Foreskin keratinocyte (primary cell): ENCODE measurements at places on chromosomes 2 and 18. TPM values are rescaled to one million over a fixed set of nuclear protein-coding genes. Genes with fewer than 3 reads are reported as not detected.

DNA sequence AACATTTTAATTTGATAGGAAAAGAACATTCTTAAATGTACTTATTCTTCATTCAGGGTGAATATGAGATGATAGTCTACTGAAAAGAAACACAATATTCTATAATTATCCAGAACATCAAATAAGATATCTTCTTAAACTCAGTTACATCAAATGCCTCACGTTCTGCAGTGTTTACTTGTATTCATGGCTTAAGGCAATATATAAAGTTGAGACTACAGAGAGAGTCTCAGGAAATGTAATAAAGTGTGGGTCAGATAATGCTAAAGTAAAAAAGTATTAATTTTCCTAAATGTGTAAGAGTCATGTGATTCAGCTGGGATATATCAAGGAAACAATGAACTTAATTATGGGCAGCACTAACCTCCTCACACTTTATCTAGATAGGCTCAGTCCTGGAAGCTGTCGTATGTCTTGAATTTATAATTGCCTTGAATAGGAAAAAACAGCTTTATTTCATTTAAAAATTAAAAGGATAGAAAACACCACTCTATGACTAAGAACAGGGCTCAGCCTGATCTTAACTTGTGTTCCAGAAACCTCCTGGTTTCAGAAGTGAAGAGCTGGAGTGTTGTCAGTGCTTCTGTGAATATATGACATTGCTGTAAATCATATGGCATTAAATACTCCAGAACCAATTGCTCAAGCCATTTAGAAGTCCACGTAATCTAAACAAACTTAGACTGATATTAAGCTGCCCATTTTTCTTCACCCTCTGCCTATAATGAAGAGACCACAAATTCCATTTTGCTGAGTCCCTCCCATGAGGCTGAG, 240.2 kb downstream of the FSIP2 start:
- peak; percentile 74 for DNase-seq

GRCh38 chr2:199261239-199261638, 196.5 kb downstream of the SATB2 start:
- peak; percentile 19 for DNase-seq

DNA sequence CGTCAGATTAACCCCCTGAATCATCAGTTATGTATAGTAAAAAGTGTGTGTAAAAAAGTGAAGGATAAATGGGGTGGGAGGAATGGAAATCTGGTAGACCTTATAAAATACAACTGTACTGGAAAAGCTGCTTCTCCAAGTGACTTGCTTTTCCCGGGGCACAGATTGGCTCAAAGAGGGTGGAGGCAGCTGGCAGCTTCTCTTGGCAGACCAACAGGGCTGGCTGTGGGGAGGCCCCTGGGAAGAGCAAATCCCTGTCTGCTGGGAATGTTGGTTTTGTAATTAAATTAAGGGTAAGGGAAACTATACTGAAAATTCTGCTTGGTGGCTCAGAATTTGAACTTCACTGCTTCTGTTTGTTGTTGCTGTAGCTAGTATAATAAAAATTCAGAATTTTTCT, 154.2 kb upstream of the DLX2 start:
- no peak for DNase-seq

GRCh38 chr2:239177325-239177724, 223.5 kb downstream of the HDAC4 start:
- no peak for DNase-seq

GRCh38 chr2:1162768-1163584, 212.3 kb downstream of the SNTG2 start:
- no peak for DNase-seq

- no peak for DNase-seq
Observed at GRCh38 chr2:144146076-144146475, 373.8 kb downstream of the ZEB2 start.

DNA sequence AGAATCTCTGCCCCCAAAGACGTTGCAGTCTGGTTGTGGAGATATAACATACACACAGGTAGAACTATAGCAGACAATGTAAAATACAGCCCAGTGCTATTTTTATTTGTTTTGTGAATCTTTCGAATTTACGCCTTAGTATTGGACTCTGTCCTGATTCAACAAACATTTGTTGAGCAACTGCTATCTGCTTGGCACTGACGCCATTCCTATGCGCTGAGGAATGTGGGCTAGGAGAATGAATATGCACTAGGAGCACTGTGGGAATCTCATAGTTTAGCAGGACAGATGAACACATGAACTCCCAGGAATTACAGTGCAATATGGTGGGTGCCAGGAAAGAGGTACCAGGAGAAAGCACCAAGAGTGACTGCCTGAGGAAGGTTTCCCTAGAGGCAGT, 181.7 kb upstream of the SIX3 start:
- DNase-seq: no peak

- peak; percentile 39 for DNase-seq
Observed at GRCh38 chr2:220077488-220077887, 450.1 kb downstream of the SLC4A3 start.

DNA sequence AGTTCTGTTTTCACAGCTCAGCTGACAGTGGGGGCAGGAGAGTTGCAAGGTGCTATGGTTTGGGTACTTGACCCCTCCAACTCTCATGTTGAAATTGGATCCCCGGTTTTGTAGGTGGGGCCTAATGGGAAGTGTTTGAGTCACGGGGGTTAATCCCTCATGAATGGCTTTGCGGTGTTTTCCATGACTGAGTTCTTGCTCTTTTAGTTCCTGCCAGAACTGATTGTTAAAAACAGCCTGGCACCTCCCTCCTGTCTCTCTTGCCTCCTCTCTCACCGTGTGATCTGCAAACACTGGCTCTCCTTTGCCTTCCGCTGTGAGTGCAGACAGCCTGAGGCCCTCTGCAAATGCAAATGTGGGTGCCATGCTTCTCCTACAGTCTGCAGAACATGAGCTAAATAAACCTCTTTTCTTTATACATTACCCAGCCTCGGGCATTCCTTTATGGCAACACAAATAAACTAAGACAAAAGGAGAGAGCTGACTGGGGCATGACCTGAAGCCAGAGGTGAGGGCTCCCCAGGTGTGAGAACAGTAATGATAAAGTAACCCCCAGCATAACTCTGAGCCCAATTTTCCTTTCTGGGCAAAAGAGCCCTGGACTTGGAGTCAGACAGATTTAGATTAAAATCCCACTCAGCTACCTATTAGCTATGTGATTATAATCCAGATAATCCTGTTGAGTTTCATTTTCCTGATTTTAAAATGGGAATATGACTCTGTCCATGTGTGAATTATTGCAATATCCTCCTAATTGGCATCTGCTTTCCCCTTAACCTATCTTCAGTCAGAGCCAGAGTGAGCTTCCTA, 64.9 kb upstream of the CAPN13 start:
- peak; percentile 80 for DNase-seq

GRCh38 chr2:198188982-198189381, 384.6 kb downstream of the PLCL1 start:
- DNase-seq: no peak

GRCh38 chr2:84527137-84528129, 11.1 kb downstream of the DNAH6 start:
- no peak for DNase-seq

DNA sequence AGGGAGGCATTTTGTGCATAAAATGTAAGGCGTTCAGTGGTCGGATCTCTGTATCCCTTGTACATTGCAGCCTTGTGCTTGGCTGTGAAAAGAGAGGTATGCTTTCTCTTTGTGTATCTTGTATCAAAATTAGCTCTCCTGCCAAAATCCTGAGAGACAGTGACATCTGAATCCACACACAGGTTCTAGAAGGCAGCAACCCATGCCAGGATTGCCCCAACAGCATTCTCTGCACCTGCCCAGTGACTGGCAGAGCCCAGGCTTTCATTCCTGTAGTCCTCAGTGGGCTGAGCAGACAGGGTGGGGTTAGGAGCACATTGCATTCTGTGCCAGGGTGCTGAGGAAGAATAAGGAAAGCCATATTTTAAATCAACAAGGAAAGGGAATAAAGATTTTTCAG, 740.3 kb upstream of the RAB6C start:
- DNase-seq: no peak

- no peak for DNase-seq
Observed at GRCh38 chr2:170214309-170214948, 36.5 kb downstream of the MYO3B start.

- no peak for DNase-seq
Observed at GRCh38 chr18:23689616-23690504, 607 bp downstream of the LAMA3 start.

GRCh38 chr2:1070601-1071000, 120.0 kb downstream of the SNTG2 start:
- no peak for DNase-seq

- DNase-seq: peak; percentile 10
Observed at GRCh38 chr2:173969886-173970285, 4.7 kb upstream of the SP3 start.

DNA sequence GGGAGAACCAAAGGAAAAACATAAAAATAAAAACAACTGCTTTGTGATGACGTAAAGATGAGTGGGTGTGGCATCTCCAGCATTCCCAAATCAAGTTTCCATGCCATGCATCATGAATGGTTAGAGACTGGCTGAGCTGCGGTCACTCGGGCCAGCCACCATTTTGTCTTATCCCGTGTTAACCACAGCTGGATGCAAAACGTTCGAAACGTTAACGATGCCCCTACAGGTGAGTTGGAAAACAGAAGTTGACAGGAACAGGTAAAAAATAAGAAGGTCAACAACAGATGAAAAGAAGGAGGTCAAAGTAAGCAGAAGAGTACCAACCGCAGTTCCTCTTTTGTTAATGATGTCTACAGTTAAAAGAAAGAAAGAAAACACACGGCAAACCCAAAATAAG, 411.1 kb downstream of the NRXN1 start:
- no peak for DNase-seq

DNA sequence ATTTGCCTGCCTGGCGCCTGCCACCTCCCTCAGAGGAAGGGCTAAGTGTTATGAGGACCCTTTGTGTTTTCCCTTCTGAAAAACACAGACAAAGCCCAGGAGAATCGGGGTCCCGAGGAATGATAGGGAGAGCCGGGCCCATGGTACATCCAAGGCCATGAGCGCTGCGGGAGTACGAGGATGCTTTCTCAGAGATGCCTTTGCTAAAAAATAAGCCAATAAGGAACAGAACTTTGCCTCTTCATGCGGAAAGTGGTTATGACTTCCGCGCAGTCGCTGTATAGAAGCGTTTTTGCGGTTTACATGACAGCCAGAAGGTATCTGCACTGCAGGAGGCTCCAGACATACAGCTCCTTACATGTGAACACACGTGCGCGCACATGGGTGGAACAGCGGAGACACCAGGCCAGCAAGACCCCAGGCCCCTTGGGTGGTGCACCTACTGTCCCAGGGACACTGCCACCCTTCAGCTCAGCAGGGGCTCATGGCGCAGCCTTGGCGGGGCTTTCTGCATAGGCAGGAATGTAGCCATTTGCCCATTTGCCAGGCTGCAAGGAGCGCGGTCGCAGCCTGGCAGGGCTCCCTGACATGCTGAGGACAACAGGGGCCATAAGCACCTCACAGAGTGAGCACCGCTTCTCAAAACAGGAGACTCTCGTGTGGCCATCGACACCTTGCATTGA, 252.4 kb upstream of the SALL3 start:
- no peak for DNase-seq

GRCh38 chr2:6496376-6496775, 369.3 kb downstream of the CMPK2 start:
- no peak for DNase-seq

GRCh38 chr2:73925853-73926492, 707 bp upstream of the DGUOK start:
- DNase-seq: peak; percentile 90

DNA sequence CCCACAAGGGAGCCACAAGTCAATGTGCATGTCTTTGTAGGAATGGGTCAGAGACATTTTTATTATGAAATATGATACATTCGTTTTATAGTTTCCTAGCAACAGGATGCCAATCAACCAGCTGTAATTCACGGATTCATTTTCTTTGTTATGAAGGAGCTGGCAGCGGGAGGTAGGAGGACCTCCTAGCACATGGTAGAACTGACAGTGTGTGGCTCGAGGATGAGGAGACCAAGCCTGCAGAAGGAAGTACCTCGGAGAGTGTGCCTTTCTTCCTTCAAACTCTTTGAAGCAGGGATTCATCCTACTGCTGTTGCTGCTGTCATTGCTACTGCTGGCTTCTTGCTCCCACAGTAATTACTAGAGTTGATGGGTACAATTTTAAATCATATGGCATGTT, 504.8 kb upstream of the KLHL29 start:
- DNase-seq: no peak

DNA sequence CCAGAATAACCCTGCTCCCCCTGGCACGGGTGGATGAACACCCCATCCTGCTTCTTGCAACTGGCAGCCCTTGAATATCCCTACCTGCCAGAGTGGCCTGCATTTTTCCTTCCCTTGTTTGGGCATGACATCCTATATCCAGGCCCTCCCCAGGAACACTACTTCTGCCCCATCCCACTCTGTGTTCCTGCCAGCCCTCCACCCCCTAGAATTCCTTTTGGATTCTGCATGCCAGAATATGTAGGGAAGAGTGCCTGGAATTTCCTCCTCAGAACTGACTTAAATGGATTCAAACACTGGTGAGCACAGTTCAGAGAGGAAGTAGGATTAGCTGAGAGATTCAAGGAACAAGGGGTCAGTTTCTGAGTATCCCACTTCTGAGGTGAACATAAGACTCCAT, 123.5 kb upstream of the PELI1 start:
- DNase-seq: no peak

CHRNA1 gene
- polyA plus RNA-seq: not detected in 2 replicates

FBXO41 gene
- 2.6 and 2.7 TPM in 2 replicates for polyA plus RNA-seq

MEX3C gene
- polyA plus RNA-seq: 20.1 and 21.7 TPM in 2 replicates

VWA3B gene
- polyA plus RNA-seq: 0.06 TPM in 1 of 2 replicates, not detected in the other

CCBE1 gene
- 17.2 and 31.3 TPM in 2 replicates for polyA plus RNA-seq

UGT1A3 gene
- 0.40 and 0.58 TPM in 2 replicates for polyA plus RNA-seq

SNX17 gene
- 129 and 132 TPM in 2 replicates for polyA plus RNA-seq
